NCI-H1048 (cell line): ENCODE measurements at places on chromosomes 7 and 10.

GRCh38 chr7:90025771-90026170 lies 128.5 kb upstream of the STEAP1 start:
- no peak for DNase-seq

DNA sequence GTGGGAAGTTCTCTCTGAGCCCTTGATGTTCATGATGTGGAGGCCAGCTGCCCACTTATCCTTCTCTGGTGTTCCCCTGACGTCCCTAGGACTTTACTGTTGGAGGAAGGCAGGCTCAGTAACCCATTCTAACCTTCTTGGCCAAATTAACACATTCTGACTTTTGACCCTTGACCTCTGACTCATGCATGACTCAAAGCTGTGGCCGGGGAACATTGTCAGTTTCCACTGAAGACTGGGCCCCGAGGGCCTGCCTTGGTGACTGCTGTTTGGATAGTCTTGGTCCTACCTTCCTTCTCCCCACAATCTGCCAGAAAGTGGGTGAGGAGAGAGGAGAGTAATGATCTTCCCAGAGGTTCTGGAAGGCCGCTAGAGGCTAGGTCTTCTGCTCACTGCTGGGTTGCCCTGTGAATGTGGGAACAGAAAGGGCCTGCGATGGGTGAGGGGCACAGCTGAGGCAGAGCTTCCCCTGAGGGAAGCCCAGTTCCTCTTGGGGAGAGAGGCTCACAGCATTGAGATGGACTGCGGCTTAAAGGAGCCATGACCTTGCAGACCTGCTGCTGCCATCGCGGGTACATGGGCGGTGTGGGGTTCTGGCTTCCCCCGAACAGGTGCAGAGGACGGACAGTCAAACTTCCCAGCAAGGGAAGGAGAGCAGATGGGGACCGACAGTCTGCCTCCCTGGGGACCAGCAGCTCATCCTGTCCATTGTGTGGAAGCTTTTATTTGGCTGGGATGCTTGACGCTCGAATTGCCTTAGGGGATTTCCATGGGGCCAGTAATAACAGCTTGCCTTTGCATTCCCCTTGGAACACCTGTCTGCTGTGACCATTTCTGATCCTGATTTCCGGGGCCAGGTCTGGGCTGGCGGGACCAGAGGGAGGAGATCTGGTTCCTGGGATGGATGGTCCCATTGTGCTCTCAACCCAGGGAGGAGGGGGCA lies 43.8 kb downstream of the ADAMTS14 start:
- DNase-seq: no peak

DNA sequence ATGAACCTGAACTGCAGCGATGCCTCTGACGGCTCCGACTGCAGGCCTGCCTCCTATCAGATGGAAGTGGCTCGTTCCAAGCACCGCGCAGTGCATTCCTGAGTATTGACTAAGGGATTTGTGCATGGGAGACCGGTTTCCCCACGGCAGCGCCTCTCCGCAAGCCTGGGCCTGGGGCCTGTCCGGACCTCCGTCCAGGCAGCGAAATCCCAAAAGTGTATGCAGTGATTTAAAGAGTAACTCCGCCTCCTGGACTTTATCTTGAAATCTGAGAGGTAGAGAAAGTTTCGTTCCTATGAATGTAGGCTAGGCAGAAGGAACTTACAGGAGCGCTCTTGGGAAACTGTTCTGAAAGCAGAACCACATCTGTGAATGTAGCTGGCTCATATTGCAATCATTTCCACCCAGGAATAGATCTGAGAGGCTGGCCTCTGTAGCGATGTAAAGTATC lies 106.2 kb upstream of the CELF2 start:
- no peak for DNase-seq

DNA sequence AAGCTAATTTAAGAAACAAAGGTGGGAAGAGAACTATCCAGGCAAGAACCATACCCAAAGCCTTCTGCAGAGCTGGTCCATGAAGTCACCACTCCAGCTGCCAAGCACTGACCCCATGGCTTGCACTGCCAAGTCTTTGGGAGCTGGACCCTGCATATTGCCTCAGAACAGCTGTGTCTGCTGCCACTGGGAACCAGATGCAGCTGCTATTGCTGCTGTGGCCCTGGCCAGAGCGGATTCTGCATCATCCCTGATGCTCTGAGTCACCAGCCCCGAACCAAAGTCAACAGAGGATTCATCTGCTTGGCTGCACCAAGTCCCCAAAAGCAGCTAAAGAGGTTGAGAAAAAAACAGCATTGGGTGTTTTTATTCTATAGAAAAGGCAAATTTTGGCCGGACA lies 39.2 kb upstream of the GSAP start:
- no peak for DNase-seq

DNA sequence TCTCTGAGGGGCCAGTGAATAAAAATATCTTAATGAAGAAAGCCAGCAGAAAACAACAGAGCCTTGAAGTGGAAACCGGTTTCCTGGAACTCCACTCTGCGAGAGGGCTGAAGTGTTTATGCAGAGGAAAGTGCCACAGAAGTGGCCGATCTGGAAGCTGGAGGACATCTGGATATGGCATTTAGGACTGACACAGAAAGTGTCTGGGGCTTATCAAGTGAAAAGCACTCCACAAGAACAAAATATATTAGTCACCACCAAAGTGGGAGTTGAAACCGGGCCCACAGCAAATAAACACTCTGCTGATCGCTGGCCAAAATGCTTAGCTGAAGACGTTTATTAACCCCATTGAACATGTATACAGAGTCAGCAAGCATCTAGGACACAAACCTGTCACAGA lies 7.8 kb downstream of the NOD1 start:
- no peak for DNase-seq

DNA sequence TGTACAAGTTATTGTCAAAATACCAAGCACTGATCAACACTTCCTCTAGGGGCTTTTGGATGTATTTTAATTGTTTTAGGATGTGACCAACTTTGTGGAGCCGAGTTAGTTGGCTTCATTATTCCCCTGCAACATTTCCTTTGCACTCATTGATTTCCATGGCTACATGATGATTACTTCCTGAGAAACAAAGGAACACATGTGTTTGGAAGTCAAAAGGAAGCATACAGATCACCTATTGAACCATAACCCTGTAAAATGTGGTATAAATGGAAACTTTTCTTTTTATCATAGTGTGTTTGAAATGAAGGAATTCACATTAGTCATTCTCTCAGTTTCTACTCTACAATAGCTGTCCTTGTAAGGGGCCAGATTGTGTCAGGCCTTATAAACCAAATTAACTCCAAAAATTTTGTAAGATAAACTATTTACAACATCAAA lies 32.2 kb upstream of the EXOC6 start:
- no peak for DNase-seq

GRCh38 chr7:98685541-98685940 lies 68.5 kb downstream of the NPTX2 start:
- no peak for DNase-seq

- DNase-seq: no peak
Measured at GRCh38 chr7:2072798-2073197, 159.9 kb downstream of the MAD1L1 start.

DNA sequence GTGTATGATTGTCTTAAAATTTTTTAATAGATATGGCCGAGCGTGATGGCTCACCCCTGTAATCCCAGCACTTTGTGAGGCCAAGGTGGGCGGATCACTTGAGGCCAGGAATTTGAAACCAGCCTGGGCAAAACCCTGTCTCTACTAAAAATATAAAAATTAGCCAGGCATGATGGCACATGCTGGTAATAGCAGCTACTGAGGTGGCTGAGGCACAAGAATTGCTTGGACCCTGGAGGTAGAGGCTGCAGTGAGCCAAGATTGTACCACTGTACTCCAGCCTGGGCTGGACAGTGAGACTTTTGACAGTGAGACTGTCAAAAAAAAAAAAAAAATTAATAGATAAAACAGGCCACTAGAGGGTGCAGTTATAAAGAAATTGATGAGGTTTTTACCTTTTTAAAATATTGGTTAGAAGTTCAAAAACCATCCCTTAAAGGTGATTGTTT lies 20.5 kb downstream of the NOM1 start:
- DNase-seq: no peak

GRCh38 chr7:25436413-25436812 lies 208.1 kb upstream of the NPVF start:
- no peak for DNase-seq

DNA sequence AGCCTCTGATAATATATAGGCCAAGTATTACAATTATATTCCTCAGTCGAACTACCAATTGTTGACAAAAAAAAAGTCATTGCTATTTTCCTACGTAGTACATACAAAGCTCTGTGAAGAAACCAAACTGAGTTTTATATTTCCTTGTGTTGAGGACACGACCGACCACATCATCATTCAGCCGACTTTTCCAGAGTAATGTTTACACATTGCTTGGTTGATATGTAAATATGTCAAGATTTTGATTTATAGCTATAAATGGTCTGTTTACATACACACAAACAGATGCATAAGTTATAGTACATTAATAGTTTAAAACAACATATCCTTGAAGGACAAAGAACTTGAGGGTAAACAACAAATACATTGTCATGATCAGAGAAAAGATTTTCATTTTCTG lies 121.5 kb downstream of the CRPPA start:
- no peak for DNase-seq

- DNase-seq: no peak
Measured at GRCh38 chr10:24000271-24000813, 208.6 kb upstream of the KIAA1217 start.

GRCh38 chr10:100985336-100985735 lies 2.0 kb downstream of the MRPL43 start:
- DNase-seq: no peak

GRCh38 chr10:30285970-30286369 lies 63.1 kb downstream of the MTPAP start:
- no peak for DNase-seq

- no peak for DNase-seq
Measured at GRCh38 chr7:27245798-27246691, 3.4 kb downstream of the EVX1 start.

DNA sequence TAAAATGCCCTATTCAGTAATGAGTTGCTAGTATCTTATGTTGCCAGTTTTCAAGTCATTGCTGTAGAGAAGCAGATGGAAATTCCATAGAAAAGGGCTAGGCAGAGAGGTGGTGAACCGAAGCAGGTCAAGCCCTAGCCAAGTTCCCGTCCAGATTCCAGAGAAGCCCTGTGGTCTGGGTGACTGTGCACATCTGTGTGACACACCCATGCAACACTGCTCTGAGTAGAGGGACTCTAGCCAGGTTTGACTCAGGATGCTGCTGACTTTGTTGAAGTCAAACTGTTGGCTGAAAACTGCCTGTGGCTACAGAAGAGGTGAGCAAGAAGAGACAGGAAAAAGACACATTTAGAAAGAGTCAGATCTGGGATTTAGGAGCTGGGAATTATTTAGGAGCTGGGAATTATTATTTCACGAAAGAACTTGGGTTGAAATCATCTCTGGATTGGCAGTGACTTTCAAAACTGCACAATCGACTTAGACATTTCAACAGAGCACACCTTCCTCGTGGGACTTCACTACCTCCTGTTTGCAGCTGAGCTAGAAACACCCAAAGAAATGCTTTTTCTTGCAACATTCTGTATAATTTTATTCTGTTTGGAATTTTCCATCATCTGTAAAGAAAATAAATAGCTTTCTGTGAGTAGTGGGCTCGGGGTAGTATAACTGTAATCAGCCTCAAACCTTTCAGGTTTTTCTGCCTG lies 149.1 kb upstream of the PRKCQ start:
- no peak for DNase-seq

DNA sequence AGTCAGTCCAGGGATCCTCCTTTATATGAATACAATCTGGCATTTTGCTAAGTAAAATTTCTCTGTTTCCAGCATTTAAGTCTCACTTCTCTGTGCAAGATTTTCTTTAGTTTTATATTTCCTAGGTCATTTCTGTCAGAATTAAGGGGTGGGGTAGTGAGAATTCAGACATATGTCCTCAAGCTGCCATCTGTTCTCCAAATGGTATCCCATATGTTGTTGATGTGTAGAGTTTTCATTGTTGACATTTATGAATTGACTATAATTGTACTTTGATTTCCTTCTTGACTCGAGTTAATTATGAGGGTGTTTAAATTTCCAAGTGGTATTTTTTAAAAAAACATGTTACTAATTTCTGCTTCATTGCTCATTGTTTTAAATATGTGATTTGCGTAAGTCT lies 148.8 kb downstream of the NPSR1 start:
- DNase-seq: no peak

DNA sequence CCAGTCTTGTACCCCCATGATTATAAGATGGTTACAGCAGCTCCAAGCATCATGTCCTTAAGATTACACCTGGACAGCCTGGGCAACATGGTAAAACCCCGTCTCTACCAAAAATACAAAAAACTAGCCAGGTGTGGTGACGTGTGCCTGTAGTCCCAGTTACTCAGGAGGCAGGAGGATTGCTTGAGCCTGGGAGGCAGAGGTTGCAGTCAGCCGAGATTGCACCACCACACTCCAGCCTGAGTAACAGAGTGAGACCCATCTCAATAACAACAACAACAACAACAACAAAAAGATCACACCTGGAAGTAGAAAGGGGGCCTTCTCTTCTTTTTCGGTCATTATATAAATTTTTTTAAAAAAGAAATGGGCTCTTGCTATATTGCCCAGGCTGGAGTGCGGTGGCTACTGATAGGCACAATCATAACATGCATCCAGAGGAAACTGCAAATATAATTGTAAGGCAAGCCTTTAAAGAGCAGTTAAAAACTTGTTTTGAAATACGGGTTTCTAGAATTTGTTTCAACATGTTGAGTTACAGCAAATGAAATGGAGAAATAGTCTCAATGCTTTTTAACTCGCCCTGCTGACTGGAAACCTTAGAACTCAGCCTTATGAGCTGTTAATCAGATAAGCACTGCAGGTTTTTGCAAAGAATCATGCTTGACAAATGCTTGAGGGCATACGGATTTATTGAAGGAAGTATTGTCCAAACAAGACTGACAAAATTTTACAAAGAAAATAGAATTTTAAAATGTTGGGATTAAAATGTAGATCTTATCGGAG lies 4.7 kb upstream of the ENTPD7 start:
- DNase-seq: no peak

DNA sequence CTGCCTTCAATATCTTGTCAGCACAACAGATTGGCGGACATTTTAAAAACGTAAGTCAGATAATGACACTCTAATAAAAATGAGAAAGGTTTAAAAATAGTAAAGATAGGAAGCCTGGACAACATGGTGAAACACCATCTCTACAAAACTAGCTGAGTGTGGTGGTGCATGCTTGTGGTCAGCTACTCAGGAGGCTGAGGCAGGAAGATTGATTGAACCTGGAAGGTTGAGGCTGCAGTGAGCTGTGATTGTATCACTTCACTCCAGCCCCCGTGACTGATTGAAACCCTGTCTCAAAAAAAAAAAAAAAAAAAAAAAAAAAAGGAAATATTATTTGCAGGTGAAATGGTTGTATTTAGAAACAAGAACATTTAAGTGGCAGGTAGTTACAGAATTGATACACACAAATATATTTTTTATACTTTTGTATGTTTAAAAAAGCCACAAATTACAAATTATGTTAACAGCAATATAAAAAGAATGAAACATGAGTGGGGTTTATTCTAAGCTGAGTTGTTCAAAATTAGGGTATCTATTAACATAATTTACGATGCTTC lies 141.9 kb downstream of the ADK start:
- DNase-seq: no peak

GRCh38 chr10:88065383-88066049 lies 202.1 kb downstream of the PTEN start:
- DNase-seq: no peak
